ENCODE measurements at places on chromosomes 3 and 15.
A peak's percentile ranks its signal among the peaks of the same experiment; 100 is the strongest.

GRCh38 chr3:42518800-42519567 lies 16.5 kb downstream of the VIPR1 start:
- DNase-seq = no peak

DNA sequence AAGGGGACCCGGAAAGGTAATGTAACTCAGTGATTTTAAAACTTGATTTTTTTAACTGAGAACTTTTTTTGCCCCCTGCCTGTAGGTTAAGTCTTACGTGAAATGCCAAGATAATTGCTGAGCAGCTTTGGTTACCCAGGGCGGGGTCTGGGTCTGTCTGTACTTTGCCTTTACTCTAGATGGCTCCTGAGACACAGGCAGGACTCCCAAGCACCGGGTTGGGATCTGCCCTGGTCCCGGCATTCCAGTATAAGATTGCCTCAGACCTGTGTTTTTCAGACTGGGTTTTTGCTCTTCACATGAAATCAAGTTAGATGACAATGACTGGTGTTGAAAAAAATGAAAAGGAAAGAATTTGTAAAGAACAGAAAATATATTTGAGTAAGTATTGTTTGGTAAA lies 40.3 kb downstream of the WDR76 start:
- DNase-seq = no peak

GRCh38 chr15:70559265-70560239 lies 203.8 kb downstream of the UACA start:
- DNase-seq = no peak

GRCh38 chr3:181009225-181009624 lies 19.7 kb upstream of the DNAJC19 start:
- DNase-seq = no peak

GRCh38 chr15:62416526-62416925 lies 251.4 kb upstream of the C2CD4B start:
- no peak for DNase-seq

DNA sequence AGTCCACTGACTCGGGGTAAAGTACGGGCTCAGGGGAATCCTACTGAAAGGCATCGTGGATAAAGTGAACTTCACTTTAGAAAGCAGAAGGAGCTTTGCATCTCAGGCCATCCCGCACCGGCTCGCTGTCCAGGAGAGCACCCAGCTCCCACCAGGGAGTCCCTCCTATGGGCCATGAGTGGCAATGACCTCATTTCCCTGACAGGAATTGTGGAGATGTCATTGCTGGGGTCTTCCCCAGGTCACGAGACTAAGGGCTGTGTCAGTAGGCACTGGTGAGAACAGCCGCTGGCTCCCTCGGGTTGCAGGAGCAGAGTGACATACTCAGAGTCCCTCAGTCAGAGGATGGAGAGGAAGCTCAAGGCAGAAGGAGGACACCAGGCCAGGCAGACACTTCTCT lies 97.3 kb downstream of the XXYLT1 start:
- no peak for DNase-seq

- DNase-seq = no peak
Observed at GRCh38 chr3:101131767-101132166, 138.5 kb upstream of the ABI3BP start.

- no peak for DNase-seq
Observed at GRCh38 chr3:133404920-133405319, 5.1 kb downstream of the BFSP2 start.

GRCh38 chr15:96049766-96050165 lies 280.7 kb upstream of the NR2F2 start:
- no peak for DNase-seq

- DNase-seq = no peak
Observed at GRCh38 chr3:54955941-54956340, 28.1 kb upstream of the LRTM1 start.

- no peak for DNase-seq
Observed at GRCh38 chr15:78621810-78622402, 1.1 kb upstream of the CHRNA3 start.

GRCh38 chr3:99885085-99885484 lies 67.4 kb downstream of the CMSS1 start:
- no peak for DNase-seq

DNA sequence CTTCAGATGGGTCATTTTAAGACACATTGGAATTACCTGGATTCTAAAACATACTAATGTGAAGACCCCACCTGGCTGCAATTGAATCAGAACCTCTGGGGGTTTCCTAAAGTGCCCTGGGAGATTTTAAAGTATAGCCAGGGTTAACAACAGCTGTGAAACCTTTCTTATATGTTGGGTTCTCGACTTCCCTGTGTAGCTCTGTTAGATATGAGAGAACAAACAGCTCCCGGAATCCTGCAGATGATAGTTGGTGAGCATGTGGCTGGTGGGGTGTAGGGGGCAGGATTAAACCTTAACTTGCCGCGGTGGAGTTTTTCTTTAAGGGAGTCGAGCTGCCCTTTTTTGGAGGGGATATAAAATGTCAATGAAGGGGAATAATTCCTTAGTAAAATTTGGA lies 12.1 kb downstream of the PLCL2 start:
- DNase-seq = no peak

GRCh38 chr3:59526999-59527398 lies 477.2 kb upstream of the CFAP20DC start:
- DNase-seq = no peak

DNA sequence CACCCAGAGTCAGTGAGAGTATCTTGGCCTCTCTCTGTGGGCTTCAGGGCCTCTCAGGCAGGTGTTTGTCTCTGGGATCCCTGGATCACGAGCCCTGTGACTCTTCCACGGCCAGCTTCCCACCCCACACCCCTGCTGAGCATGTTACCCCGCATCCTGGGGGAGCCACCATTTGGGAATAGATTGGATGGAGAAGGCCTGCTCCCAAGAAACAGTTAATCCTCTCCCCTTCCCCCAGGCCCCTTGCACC lies 15.5 kb upstream of the SRP14 start:
- no peak for DNase-seq

DNA sequence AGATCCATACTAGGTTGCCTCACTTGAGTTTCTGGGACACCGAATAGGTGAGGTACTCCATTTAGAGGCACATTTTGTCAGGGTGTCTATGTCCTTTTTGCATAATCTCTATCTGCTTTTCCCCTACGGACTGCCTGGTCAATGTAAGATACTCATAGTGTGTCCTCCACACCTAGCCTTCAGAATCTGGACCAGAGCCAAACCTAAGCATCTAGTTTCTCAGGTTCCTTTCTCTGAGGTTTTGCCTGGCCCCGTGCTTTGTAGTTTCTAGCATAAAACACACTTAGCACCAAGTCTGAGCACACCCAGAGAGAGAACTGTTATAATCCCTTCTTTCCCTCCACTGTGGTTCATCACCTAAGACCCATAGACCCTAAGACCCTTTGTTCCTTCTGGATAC lies 105.9 kb upstream of the MLF1 start:
- DNase-seq = no peak

DNA sequence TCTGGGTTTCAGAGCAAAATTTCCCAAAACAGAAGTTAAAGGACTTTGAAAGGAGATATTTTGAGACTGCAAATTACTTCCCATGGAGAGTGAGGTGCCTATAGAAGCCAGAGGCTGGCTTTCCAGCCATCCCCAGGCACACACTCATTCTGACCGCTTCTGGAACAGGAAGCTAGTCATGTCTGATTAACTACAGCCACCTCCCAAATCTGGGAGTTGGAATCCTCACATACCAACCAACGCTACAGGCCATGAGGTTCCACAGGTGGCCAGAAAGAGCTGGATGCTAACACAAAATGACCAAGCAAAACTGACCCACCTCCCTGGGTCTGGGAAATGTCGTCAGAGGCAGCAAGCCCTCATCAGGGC lies 87.2 kb downstream of the SNRK start:
- no peak for DNase-seq

DNA sequence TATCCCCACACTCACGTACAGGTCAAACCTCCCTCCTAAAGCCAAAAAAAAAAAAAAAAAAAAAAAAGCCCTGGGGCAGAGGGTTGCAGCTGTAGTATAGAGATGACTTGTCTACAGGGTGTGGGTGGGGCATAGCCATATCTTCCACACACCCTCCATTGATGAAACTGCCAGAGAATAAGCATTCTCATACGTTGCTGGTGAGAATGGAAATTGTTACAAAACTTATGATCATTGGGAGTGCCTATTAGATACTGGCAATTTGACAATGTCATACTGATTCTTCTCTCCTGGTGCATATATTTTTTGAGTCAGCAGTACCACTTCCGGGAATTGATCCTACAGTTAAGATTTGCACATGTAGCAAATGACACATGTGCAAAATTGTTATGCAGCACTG lies 11.0 kb upstream of the CTNNB1 start:
- no peak for DNase-seq

DNA sequence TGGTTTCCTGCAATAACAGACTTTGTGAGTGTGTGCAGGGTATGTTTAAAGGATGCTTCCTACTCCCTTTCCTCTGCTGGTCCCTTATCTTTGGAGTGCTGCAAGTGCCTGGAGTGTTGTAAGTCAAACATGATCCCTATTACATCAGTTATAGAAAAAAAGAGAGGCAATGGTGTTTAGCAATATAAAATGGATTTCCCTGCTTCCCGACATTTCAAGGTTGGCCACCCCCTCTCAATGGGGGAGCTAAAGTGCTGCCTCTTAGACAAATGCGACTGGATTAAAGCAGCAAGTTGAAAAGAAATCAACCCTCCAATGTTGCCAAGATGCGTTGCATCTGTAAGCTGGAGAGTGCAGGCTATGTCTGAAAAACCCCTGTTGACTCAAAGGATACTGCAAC lies 203.1 kb upstream of the WNT5A start:
- DNase-seq = peak; percentile 8

GRCh38 chr3:118380576-118380975 lies 654.1 kb downstream of the IGSF11 start:
- DNase-seq = no peak

DNA sequence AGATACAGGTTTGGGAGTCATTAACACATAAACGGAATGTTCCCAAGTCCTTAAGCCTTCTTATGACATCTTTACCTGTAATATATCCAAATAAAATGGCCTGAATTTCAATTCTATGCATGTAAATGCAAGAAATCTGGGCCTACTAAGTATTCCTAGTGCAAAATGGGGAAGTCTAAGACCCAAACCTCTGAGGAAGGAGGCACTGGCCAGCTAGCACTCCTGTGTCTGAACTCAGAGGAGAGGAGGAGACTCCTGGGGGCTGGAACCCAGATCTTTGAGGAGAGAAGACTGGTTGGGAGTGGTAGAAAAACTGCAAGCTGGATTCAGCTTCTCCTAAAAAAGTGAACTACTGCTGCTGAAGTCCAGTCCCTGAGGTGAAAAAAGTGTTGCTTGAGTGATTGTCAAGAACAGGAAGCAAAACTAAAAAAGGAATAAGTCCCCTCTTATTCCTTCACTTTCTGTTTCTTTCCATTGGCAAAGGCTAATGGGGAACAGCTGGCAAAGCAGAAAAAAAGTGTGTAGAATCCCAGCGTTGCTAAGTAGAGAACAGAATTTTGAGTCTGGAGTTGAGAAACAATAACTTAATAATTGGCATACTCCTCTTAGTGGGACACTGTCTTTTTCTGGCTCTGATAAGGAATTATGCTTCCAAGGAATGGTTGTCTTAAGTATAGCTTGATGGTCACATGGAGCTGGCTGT lies 54.8 kb upstream of the ATP2C1 start:
- DNase-seq = no peak

DNA sequence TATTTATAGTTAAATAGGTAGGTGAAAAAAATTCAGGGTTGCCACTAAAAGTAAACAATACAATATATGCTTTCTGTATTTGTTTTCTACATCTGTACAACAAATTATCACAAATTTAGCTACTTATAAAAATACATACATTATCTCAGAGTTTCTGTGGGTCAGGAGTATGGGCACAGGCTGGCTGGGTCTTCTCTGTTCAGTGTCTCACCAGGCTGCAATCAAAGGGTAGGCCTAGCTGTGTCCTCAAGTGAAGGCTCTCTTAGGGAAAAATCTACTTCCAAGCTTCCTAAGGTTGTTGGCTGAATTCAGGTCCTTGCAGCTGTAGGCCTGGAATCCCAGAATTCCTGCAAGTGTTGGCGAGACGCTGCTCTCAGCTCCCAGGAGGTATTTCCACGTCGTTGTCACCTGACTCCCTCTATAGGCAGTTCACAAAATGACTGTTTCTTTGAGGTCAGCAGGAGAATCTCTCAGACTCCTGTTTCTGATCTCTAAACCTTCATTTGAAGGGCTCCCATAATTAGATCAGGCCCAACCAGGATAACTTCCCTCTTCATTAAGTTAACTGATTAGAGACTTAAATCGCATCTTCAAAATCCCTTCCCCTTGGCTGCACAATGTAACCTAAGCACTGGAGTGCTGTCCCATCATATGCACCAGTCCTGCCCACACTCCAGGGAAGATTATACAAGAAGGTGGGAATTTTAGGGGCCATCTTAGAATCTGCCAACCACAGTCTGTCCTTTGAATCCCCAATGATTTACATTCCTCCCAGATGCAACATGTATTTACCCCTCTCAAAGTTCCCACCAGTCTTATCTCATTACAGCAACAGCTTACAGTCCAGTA lies 296.6 kb downstream of the SUCLG2 start:
- no peak for DNase-seq

DNA sequence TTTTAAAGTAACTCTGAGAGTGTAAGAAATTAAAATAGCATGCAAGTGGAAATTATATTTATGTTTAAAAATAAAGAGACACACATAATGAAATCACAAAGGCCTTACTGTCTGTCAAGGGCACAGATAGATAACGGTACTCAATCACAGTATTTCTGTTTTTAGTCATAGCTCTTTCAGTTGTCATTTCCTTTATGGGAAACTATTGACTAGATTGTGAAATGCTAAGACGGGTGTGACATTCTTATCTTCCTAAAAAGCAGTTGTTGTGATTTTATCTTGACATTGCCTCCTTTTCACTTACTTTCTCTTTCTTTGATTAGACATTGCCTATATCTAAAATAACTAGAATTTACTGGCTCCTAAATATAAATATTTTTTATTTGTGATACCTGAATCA lies 100.1 kb upstream of the PLSCR5 start:
- no peak for DNase-seq

DNA sequence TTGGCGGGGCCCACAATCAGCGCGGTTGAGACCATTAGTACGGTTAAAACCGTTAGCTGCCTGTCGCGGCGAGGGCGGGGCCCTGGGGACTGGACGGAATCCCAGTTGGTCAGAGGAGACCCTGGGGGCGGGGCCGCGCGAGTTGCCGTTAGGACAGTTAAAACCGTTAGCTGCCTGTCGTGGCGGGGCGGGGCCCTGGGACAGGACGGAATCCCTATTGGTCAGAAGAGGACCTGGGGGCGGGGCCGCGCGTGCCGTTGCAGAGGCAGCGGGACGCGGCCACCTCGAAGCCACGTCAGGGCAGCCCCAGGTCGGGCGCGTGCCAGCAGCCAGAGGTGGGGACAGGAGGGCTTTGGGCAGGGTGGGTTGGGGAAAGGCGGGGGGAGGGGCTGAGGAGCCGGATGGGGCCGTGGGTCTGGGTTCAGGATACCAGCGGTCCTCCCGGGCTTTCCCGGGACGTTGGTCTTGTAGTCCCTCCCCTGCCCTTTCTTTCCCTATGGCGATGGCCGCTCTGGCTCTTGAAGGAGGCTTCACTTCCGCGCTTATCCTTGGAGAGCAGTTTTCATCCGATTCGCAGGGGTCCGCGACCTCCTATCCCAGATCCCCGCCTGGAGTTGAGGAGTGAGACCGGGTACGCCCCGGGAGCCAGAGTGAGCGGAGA lies 28.0 kb downstream of the KLHDC8B start:
- DNase-seq = no peak

- no peak for DNase-seq
Observed at GRCh38 chr15:80780416-80781221, 1.4 kb downstream of the CEMIP start.

- no peak for DNase-seq
Observed at GRCh38 chr15:72964542-72964941, 87.7 kb upstream of the NEO1 start.

All from NCI-H2227 treated with DMSO at 0.1 percent for 48 hours (cell line).